ENCODE measurements at places on chromosomes 11 and 22.

DNA sequence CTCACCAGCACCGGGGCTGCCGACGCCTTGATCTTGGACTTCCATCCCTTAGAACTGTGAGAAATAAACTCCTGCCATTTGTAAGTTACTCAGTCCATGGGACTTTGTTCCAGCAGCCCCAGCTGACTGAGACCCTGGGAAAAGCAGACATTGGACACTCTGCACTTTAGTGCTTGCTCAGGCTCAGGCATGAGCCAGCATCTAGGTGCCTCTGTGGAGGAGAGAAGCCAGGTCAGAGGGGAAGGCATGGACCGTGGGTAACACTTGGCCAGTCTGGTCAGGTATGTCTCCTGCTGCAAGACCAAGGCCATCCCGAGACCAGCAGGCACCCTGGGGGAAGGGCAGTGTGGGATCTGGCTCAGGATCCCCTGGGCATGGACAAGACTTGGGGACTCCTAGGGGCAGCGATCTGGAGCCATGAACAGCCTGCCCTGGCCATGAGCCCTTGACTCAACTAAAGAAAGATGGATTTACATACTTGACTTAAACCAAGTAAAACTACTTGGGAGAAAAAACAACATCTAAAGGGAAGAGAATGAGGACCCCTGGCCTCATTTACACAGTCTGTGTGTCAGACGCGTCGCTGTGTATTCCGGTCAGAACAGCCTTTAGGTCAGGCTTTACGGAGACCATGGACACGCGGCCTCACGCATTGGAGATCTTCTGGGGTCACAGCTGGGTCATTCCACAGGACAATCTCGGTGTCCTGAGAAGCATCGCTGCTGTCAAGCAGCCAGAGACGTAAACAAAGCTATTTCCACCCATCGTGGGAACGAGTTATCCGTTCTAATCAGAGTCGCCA lies 497.1 kb downstream of the BRD1 start:
- DNase-seq = no peak

- no peak for DNase-seq
Measured at GRCh38 chr11:57842873-57843272, 81.3 kb downstream of the CTNND1 start.

GRCh38 chr22:27804470-27805297 lies 3.1 kb upstream of the MN1 start:
- DNase-seq = no peak

- peak; percentile 32 for DNase-seq
Measured at GRCh38 chr11:123301696-123302400, 106.8 kb upstream of the CLMP start.

GRCh38 chr11:115493905-115494304 lies 10.3 kb downstream of the CADM1 start:
- DNase-seq = no peak

- DNase-seq = peak; percentile 75
Measured at GRCh38 chr11:67630228-67630942, 648 bp upstream of the NUDT8 start.

DNA sequence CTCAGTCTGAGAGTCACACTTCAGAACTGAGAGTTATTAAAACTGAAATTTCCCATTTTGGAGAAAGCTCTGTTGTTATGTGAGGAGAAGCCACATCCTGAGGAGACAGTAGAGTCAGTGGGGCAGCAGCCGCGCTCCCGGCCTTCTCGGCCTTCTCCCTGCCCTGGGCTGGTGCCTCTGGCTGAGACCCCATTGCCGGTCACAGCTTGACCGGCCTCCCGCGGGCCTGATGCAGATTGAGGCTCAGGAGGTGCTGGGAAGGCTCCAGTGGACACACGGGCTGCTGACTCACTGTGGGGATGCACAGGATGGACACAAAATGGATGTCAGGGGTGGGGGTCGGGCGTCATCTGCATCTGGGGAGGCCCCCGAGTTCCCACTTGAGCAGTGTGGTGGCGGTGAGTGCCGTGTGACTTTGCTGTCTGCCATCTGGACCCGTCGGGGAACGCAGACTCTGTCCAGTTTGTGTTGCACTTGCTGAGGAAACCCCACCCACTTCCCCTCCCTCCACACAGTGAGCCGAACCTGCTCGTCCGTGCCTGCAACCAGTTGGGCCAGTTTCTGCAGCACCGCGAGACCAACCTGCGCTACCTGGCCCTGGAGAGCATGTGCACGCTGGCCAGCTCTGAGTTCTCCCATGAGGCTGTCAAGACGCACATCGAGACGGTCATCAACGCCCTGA lies 50.1 kb downstream of the MUC6 start:
- no peak for DNase-seq

DNA sequence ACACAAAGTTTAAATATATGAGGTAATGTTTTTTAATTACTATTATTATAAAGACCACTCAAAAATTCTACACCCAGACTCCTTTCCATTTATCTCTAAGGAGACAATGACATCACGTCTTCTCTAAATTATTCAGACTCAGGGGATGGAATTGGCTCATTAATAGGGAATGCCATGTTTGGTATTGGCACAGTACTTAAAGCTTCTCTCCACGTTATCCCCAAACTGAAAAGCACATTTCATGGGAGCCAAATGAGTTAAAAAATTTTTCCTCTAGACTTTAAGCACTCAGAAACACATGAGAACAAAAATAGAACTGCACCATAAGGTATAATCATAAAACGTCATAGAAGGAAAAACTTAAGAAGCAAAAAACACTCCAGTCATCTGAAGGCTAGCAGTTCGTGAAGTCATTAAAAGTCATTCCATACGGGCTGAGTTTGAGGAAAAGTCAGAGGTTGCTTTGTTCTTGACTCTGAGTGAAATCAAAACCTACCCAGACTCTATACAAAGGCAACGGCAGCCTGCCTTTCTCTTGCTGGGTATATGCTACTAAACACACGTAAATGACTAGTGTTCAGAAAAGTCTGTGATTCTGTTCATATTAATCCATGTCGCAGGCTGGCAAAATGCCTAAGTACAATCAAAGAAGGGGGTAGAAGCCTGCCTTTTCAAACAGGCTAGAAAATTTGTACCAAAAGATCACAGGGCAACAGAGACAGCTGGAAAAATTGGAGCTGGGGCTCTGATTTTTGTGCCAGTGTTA lies 8.7 kb upstream of the MPPED2 start:
- no peak for DNase-seq

GRCh38 chr22:27797520-27798391 lies 3.8 kb downstream of the MN1 start:
- no peak for DNase-seq

- no peak for DNase-seq
Measured at GRCh38 chr11:36509201-36509639, 852 bp downstream of the TRAF6 start.

DNA sequence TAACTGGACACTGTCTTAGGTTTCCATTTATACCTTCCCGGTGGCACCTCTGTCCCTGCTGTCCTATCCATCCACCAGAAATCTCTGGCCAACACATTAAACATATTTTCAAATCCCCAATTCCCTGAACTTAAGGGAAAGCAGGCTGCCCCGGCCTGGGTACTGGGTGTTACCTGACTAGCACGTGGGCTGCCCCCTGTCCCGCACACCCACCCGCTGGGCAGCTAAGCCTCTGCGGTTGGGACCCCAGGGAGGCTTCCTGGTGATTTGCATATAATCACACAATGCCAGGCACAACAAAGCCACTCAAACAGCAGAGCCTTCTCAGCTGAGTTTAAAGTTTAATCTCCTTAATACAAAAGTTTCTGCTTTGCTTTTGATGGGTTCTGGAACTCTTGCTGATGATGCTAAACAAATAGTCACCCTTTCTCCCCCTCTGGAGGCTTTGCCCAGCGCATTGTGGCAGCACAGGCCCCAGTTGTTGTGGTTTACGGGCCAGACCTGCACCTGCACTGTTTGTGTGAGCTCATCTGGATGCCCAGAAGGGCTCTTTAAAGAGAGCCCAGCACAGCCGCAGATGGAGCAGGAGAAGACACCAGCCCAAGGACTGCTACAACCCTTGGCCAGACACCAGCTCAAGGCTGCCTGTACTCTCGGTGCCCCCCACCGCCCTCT lies 59.9 kb upstream of the POU2AF1 start:
- no peak for DNase-seq

DNA sequence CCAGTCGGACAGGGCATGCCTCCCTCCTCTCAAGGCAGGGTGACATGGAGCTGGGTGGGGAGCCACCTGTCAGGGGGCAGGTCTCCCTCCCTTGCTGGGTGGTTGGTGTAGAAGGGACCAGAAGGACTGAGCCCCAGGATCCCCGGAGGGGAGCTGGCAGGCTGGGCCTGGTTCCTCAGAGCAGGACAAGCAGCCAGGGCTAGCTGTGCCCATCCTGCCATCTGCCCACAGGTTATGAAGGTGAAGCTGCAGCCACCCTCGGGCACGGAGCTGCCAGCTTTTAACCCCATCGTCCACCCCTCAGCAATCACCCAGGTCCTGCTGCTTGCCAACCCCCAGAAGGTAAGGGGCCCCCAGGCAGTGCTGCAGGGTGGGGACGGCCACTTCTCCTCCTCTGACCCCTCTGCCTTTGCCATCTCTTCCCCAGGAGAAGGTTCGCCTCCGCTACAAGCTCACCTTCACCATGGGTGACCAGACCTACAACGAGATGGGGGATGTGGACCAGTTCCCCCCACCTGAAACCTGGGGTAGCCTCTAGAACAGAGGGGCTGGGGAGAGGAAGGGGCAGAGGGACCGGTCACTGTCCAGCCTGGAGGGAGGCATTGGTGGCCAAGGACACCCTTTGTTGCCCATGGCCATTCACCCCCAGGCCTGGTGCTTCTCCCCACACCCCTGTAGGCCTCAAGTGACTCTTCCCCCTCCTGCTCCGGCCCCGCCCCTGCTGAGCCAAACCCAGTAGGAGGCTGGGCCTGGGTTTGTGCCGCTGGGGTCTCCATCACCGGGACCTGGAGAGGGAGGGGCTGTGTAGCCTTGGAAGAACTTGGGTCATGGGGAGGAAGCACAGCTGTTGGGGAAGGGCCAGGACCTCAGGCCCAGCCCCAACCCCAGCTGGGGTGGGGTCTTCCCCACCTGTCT lies 7.0 kb upstream of the SH3BP1 start:
- no peak for DNase-seq

DNA sequence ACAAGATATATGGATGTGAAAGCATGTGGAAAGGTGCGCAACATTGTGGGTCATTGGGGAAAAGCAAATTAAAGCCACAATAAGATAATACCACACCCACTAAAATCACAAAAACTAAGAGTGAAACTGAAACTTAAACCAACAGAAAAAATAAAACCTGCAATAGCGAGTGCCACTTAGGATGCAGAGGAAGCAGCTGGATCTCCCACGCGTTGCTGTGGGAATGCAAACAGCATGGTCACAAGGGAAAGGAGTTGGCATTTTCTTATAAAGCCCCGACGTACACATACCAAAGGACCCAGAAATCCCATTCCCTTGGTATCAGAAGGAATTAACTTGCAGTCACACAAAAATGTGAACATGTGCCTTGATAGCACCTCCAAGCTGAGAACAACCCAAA lies 712.0 kb downstream of the TBC1D22A start:
- DNase-seq = no peak

GRCh38 chr22:20319041-20319744 lies 667 bp downstream of the DGCR6L start:
- DNase-seq = no peak

GRCh38 chr11:118224511-118225188 lies at the start of gene JAML:
TSS of gene JAML (minus strand) at chr11:118225011. CDS start at chr11:118214866, 10,145 bp downstream.
- no peak for DNase-seq

Measured in GM12878 (cell line).